ENCODE measurements at places on chromosomes 16 and 17.
A peak's percentile ranks its signal among the peaks of the same experiment; 100 is the strongest.

DNA sequence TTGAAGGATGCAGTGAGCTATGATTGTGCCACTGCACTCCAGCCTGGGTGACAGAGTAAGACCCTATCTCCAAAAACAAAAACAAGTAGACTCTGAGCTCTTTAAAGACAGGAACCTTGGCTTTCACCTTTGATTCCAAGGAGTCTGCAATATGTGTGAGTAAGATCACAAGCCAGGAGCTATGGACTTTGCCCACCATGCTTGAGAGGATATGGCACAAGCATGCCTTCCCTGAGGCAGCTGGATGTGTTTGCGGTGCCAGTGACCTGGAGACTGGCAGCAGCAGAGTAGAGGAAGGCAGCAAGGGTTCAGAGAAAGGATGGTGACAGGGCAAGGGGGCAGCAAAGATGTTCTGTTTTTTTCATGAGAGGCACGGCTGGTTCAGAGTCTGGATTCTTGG is 14.5 kb upstream of the PRKCA start:
- no peak for DNase-seq

- no peak for DNase-seq
Observed at GRCh38 chr16:11229906-11230305, 26.1 kb downstream of the SOCS1 start.

DNA sequence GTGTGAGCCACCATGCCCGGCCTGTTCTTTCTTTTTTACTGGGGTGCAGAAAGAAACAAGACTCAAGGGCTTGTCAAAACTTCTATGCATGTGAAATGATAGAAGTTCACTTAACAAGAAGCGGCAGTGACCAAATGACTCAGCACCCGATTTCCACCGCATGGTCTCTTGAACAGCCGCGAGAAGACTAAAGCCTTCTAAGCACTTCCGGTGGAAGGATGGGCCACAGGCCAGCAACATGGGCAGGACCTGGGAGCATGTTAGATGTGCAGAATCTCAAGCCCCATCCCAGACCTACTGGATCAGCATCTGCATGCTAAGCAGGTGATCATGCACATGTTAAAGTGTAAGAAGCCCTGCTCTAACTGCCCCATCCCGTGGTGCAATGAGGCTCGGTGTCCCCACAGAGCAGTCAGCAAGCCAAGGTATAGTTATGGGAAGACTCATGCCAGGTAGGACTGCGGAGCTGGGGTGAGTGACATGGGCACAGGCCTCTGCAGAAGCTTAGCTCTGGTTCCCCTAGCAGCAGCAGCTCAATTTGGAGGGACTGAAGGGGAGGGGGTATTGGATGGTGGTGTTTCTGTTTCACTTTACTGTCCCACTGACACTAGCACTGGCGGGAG is 88.5 kb upstream of the HNF1B start:
- DNase-seq: no peak

DNA sequence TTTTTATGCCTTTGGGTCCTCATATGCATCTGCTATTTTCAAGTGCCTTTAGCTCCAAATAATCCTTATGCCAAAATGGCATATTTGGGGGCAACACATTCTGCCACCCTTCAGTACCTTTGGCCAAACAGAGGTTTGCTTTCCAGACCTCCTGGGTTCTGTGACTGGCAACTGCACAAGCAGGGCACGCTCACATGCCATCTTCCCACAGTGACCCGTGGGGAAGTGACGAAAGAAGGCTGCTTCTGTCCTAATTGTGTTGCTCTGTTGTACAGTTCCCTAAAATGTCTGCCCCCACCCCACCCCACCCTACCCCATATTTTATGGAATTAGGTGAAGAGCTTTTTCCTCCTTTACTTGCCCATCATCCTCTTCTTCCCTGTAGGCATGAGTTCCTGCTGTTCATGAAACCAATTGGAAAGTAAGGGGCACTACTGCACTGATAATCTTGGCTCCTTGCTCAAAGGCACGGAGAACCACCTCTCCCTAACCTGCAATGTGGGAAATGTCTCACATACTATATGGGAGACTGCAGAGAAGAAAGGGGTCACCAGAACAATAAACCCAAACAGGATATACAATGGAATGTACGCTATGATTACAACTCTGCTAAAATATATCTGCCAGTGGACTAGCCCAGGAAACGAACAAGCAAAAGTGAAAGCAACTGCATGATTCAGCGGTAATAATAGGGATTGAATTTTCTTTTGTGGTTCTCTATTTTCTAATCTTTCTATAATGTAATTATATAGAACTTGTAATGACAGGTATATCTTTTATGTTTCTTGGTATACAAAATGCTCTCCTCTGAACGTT is 3.3 kb upstream of the SLFN12L start:
- no peak for DNase-seq

DNA sequence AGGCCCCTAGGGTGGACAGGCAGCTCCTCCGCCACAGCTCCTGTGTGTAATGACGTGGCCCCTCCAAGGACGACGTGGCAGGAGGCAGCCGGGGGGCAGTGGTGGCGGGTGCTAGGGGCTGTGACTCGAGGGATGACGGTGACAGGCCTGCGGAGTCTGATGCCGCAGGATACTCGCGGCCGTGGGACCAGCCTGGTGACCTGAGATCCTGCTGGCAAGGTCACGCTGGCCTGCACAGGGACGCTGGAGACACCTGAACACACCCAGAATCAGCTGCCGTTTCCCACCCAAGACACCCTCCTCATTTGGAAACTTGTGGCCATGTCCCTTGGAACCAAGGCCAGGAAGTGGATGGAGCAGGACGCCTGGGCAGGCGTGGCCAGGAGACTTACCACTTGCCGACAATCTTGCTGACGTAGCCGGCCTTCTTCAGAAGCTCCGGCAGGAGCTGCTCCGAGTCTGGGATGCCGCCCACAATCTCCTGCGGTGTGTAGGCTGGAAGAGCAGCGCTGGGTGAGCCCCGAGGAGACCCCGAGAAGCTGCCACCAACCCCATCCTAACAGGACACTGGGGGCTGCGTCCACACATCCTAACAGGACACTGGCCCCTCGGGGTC is 16.0 kb downstream of the GALNS start:
- no peak for DNase-seq

GRCh38 chr16:76976756-76977155 is 214.2 kb upstream of the MON1B start:
- no peak for DNase-seq

GRCh38 chr16:59355704-59356103 is 621.6 kb upstream of the GOT2 start:
- DNase-seq: no peak

GRCh38 chr16:54360681-54361080 is 74.1 kb upstream of the IRX3 start:
- DNase-seq: no peak

DNA sequence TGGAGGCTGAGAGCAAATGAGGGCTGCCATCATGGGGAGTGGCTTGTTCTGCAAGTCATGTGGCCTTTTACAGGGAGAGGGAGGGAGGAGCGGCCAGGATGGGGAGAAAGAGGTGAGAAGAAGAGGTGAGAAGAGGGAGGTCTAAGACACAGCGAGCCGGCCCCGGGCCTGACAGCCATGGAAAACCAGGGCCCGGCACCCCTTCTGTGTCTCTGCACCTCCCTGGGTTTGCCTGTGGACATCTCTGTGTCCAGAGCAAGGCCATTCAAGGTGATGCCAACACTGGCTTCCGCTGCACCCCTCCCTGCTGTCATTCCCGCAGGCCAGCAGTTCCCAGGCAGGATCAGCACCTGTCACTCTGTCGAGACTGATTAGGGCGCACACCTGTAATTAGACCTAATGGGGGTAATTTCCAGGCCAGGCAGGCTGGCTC is 75.6 kb downstream of the MGAT5B start:
- DNase-seq: no peak

GRCh38 chr17:71337938-71338337 is 782.9 kb upstream of the SOX9 start:
- no peak for DNase-seq

DNA sequence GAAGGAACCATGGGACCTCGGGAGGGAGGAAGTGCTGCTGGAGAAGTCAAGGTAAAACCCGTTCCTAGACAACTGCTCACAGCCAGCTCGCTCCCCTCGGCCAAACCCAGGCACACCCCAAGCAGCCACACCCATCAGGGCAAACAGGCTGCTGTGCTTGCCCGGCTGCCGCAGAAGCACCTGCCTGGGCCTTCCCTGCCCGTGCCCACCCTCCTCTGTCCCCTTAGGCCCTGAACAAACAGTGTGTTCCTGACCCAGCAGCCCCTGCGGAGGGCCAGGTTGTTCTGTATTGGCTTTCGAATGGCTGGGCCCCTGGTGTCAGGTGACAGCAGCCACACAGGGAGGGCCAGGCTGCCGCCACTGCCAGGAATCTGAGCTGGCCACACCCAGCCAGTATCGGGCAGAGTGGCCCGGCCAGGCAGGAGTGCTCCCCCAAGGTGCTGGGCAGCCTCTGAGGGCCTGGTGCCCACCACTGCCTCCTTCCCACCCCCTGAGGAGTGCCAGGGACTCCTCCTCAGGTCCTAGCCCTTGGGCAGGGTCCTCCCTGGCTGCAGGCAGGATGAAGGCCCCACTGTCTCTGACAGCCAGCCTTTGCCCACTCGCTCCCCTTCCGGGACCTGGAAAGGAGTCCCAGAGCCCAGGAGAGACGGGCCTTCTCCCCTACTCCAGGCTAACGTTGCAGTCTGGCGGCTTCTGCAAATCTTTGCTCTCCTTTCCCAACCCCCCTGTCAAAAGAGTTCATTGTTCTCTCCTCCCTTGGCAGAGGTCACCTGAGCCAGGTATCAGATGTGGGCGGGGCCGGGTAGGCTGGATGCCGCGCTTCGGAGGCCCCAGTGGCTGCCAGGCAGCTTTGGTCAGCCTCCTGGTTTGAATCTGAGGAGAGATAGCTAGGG is 24.0 kb downstream of the LLGL2 start:
- DNase-seq: no peak

- peak; percentile 49 for DNase-seq
Observed at GRCh38 chr17:74163271-74163821, 40.1 kb upstream of the RPL38 start.

DNA sequence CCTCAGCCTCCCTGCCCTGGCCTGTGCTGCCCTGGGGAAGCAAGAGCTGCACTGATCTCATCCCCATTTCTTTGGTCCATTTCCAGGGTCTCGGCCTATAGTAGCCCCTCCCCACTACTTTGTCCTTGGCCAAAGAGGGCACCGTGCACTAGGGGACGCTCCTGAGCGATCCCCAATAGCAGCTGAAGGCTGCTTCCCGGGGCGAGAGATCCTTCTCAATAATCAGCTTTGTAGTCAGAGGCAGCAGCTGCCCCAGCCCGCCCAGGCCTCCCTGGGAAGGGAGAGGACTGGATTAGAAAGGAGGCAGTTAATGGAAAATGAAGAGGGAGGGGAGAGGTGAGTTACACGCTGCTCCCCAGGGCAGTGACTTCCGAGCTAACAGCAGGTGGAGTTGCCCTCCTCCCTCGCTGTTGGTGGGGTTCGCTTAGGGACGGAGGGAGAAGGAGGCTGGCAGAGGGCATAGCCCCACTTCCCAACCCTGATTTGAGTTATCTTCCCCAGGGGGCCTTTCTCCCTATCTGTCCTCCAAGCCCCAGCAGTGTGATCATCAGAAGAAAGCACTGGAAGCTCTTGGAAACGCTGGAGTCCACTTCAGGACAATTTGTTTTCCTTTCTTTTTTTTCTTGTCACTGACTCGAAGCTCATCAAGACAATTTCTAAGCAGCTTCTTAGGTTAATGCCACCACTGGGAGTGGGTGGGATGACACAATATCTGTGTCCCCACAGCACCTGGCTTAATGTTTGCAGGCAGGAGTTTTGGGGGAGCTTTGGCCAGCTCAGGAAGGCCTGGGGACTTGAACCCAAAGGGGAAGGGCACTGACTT is 2.6 kb downstream of the MXRA7 start:
- DNase-seq: no peak

DNA sequence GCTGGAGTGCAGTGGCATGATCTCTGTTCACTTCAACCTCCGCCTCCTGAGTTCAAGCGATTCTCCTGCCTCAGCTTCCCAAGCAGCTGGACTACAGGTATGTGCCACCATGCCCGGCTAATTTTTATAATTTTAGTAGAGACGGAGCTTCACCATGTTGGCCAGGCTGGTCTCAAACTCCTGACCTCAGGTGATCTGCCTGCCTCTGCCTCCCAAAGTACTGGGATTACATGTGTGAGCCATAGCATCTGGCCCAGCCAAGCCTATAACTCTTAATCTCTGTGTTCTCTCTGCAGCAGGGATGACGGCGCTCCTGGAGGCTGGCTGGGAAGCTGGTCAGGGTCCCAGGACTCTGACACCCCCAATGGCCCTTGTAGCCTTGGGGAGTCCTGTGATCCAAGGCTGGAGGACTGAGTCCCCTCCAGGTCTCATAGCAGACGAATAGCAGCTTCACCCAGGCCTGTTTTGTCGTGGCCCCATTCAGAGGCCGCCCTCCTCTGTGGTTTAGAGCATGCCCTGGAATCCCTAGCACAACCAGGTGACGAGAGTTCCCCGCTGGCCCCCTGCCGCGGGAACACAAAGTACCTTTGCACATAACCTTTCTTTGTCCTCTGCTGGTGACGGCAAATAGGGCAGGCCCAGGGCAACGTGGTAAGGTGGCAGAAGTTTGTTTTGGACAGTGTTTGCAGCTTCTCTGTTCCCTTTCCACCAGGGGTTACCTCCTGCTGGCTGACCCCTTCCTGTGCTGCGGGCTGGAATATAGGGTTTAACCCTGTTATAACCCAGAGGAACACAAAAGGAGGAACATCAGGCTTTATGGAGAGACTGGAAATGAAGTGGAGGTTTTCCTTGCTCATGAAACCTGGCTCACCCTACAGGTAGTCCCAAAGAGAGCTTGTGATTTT is 43.0 kb upstream of the TOB1 start:
- DNase-seq: no peak

DNA sequence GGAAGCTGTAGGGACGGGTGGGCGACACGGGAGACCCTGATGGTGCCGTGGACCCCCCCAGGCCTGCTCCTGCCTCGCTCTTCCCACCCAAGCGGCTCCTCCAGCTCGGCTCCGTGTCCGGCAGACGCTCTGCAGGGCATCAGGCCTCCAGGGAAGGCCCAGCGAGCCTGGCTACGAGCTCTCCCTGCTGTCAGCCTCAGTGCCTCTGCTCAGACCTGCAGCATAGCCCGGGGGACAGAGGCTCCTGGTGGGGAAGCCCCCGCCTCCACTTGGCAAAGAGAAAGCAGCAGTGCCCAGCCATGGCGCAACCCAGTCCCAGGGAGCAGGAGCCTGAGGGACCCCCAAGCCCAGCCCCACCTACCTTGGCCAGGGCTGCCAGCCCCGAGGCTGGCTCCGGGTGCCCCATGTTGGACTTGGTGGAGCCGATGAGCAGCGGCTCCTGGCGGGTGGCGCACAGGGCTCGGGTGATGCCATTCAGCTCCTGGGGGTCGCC is 5.9 kb downstream of the FASN start:
- no peak for DNase-seq

- no peak for DNase-seq
Observed at GRCh38 chr17:61847659-61848058, 15.7 kb downstream of the BRIP1 start.

DNA sequence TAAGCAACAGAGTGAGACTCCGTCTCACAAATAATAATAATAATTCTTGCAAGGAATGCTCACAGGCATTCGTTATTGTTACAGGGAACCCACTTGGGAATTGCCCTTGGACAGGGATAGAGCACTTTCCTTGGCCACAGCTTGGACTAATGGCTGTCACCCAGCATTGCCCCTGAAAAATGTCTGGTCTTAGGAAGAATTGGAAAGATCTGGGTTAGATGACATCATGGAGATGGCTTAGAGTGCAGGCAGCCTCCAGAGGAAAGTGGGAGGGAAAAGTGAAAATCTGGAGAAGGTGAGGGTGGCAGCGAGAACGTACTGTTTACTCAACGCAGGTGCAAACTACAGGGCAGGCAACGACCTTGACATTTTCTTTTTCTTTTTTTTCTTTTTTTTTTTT is 59.3 kb upstream of the MRTFB start:
- DNase-seq: no peak

- no peak for DNase-seq
Observed at GRCh38 chr17:12365805-12366204, 299.9 kb upstream of the MYOCD start.

All from CMK (cell line).